ENCODE measurements at places on chromosomes 5 and 9. TPM values are rescaled to one million over a fixed set of nuclear protein-coding genes. Genes with fewer than 3 reads are reported as not detected.
A peak's percentile ranks its signal among the peaks of the same experiment; 100 is the strongest.

GRCh38 chr5:178542455-178542854 lies 47.7 kb downstream of the COL23A1 start:
- no peak for DNase-seq

GRCh38 chr5:128254789-128255188 lies 171.2 kb downstream of the SLC12A2 start:
- DNase-seq, result peak; percentile 11

DNA sequence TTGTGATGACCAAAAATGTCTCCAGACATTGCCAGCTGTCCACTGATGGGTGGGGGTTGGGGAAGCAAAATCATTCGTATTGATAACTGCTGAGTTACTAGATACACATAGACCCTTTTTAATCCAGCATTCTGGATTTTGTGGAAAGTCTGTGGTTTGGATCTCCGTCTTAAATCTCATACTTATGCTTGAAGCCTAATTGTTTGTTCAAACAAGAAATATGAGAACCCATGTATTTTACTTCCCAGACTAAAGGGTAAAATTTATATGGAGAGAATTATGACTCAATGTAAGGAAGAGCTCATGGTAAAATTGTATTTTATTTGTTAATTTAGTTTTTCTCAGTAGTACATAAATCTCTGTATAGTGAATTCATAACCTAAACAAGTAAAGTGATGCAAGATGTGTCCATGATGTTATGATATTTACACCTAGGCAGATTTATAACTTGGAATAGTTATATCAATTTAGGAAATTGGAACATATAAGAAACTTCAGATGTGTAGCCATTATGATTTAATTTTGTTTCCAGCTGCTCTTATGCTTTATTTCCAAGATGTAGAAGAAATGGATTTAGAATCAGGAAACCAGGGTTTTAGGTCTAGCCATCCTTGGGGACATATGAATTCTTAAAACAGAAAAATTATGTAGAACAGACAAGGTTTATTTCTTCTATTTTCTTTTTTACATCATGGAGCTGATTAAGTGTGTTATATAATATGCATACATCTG lies 4.5 kb upstream of the OGN start:
- no peak for DNase-seq

GRCh38 chr9:16060436-16061129 lies 507.7 kb downstream of the CCDC171 start:
- no peak for DNase-seq

GRCh38 chr9:108087781-108088180 lies 598.2 kb upstream of the KLF4 start:
- DNase-seq, result peak; percentile 1

DNA sequence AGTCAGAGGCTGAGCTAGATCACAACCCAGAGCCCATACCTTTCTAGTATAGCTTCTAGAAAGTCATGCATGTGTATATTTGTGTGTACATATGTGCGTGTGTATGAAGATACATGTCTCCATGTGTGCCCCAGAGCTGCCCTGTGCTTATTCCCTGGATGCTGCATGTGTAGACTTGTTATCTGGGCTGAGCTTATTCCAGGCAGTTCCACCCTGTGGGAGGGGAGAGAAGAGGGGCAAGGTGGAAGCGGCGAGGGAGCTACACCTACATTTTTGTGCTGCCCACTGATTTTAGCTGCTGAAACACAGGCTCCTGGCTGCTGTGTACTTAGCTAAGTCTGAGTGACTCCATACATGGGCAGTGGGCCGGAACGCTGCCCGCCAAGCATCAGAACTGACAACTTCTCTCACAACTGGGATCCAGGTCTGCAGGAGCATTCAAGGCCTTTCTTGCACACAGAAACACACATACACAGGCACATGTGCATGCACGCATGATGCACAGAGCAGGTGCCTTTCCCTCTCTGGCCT lies 38.0 kb upstream of the XPA start:
- no peak for DNase-seq

The FCN2 gene
- total RNA-seq, result not detected

The IFNA4 gene
- total RNA-seq, result not detected
